NCI-H2081 (cell line): ENCODE measurements at places on chromosomes 16 and 17.

GRCh38 chr16:53695070-53695469 is 8.6 kb downstream of the RPGRIP1L start:
- DNase-seq: no peak

DNA sequence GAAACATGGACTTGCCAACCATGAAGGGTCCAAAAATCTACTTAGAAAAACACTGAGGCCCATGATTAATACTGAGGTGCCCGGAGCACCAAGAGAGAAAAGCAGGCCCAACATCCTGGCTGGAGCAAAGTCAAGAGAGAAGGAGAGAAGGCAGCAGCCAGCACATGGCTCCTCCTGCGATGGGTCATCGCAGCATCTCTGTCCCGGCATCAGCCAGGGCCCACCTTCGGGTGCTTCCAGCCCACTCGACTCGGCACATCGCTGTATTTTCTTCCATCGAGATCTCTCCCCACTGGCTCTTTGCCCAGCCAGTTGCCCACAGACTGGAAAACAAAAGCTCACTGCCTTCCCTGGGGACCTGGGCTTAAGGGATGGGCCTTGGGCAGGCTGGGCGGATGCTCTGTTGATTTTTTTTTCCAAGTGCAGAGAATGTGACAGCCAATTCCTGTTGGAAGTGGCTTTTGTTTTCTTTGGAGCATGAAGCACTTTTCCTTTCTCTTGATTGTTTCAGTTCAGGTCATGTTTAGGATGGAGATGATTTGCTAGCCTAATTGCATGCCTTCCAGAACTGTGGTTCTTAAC is 58.1 kb downstream of the CYB5B start:
- peak; percentile 16 for DNase-seq

DNA sequence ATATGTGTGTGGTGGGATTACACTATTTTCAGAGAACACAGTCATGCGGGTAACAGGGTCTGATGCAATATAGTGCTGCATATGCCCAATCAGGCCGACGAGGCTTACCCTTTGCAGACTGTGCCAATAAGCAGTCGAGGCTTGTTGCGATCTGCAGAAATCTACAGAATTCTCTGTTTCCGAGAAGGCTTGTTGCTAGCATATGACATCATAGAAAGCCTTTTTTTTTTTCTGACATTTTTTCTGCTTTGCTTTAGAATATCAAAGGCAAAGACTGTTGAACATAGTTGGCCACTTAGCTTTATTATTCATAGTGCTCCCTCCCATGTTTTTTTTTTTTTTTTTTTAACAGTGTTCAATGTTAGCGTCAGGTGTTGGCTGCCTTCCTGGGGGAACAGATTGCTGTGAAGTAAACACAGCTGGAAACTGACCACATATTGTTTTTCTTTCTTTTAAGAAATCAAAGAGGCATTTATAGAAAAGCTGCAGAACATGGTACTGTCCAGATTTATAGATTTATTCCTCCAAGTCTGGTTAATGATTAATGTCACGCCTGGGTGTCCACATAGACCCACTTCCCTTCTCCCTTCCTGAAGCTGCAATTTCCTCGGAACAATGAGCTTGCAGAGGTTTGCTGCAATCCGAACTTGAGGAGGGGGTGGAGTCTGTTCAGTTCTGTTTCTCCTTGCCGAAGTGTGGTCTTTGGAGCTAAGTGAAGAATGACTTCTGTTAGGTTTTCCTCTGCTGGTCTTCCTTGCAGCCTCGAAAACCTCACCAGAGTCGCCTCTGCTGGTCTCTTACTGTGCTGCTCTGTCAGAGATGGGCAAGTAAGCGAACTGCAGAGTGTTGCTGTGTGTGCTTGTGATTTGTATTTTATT is 87.3 kb downstream of the MAP2K6 start:
- DNase-seq: peak; percentile 77

DNA sequence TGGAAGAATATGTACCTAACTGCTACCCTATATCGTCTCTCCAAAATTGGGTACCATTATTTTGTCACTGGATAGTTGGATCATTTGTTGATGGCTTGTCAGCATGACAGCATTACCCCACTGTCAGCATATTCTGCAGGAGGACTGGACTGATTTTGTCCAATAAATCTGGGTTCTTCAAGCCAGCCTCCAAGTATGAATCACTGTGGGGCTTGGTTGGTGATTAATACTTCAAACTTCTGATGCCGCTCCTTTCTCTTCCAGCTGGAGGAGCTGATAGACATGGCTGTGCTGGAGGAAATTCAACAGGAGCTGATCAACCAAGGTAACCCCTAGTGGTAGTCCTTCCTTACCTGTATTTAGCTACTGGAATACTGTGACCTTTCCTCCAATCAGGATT is 2.5 kb downstream of the RPAIN start:
- no peak for DNase-seq

DNA sequence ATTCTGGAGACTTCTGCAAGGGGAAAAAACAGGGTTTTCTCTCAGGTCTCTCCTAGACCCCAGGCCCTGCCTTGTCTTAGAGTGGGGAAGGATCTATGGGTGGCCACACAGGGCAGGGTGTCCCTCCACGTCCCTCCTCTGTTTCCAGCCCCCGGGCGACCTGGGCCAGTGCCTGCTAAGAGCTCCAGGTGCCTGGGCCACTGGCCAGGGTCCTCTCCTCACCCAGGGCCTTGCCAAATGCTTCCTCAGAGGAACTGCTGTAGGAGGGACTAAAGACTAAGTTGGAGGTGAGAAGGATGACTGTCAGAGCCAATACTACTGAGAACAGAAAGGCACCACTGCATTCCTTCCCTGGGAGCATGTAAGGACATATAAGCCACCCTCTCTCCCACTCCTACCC is 11.4 kb downstream of the NOS2 start:
- no peak for DNase-seq

- no peak for DNase-seq
Observed at GRCh38 chr16:86044881-86045590, 146.1 kb downstream of the IRF8 start.

GRCh38 chr17:2223617-2223927 is 80.0 kb downstream of the SMG6 start:
- no peak for DNase-seq

GRCh38 chr17:8884336-8884990 is 17.0 kb upstream of the PIK3R6 start:
- no peak for DNase-seq

GRCh38 chr16:54360681-54361080 is 74.1 kb upstream of the IRX3 start:
- DNase-seq: no peak
